Activated CD4-positive, alpha-beta T cell treated with anti-CD3 and anti-CD28 coated beads for 24 hours (primary cell): ENCODE measurements at places on chromosomes 13 and 19.

DNA sequence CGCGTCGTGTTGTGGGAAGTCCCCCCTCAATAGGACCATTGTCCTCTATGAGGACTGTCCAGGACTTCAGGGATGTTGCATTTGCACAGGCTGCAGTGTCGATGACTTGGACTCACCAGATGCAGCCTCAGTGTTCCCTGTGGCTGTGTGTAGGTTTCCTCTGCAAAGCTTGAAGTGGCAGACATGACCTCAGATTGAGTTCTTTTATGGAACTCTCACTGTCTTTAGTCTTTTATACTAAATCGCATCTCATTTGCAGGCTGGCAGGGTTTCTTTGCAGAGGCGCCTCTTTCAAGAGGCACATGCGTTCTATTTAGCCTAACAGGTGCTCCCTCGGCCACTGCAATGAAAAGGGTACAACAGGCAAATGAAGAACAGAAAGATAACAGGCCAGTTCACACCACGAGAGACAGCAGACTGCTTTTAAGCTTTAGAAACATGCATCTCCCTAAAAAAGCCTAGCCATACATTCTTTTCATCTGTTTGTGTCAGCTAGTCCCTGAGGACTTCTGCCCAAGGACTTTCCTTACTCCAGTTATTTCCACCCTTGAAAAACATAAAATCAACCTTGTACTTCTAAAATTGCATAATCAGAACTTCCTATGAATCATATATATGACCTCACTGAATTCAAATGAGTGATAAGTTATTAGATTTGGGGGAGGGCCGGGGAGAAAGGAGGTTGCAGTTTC is 118.4 kb downstream of the RAB20 start:
- no peak for DNase-seq

DNA sequence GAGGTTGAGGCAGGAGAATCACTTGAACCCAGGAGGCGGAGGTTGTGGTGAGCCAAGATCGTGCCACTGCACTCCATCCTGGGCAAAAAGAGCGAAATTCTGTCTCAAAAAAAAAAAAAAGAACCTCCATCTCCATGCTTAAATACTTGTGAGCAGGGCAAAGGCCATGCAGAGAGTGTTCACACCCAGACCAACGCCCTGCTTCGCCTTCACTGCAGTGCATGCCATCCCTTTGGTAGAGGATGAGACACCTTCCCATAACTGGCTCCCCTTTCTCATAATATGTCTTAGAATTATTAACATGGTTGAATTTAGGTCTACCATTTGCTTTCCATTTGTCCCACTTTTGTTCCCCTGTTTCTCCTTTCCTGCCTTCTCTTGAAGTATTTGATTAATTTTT is 15.4 kb downstream of the BBC3 start:
- no peak for DNase-seq

DNA sequence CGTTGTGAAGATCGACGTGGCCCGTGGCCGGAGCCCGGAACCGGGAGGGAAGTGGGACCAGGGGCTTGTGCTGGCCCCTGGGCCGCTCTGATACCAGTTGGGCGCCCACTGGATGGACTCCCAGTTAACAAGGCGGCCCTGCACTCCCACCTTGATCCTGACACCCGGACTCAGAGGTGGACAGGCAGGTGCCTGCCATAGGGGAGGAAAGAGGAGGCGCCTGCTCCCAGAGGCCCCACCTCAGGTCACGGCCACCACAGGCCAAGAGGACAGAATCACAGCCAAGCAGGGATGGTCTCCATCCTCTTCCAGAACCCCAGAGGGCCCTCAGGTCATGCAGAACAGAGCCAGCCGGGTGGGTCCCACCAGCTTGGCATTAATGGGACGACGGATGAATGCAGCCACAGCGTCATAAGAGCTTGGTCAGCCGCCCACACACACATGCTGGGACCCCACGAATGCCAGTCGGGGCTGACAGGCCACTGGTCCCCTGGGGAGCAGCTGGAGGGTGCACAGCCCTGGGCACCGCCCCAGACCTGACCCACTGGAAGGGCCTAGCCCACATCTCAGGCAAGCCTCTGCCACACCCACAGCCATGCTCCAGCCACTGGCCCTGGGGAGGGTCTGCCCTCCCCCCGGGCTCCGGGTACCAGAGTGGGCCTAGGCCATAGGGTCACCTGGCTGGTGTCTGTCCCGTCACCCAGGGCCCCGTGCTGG is 9.6 kb upstream of the KLF16 start:
- no peak for DNase-seq

GRCh38 chr13:100399455-100399854 is 189.1 kb downstream of the GGACT start:
- DNase-seq, result no peak

- DNase-seq, result no peak
Observed at GRCh38 chr19:29378543-29379080, 147.2 kb upstream of the VSTM2B start.

DNA sequence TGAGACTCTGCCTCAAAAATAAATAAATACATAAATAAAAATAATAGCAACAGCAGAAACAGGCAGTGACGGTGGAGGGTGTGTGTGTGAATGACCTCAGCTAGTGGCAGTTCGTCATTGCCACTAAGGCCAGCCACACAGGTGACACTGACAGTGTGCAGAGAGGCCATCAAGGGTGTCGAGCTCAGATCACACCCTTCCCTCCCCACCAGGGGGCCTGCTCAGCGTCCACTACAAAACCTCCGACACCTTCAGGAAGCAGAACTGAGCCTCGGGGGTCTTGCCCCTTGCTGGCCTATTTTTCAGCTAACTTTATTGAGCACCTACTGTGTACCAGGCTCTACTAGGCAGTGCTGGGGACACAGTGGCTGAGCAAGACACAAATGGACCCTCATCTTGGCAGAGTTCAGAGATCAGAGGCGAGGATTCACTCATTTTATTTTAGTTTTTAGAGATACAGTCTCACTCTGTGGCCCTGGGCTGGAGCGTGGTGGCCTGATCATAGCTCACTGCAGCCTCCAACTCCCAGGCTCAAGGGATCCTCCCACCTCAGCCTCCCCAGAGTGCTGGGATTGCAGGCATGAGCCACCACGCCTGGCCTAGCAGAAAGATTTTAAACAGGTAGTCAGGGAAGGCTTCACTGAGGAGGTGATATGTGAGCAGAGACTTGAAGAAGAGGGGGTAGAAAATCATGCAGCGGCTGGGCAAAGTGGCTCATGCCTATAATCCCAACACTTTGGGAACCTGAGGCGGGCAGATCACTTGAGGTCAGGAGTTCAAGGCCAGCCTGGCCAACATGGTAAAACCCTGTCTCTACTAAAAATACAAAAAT is 30.3 kb upstream of the SEMA6B start:
- no peak for DNase-seq

GRCh38 chr13:70714993-70715392 is 606.7 kb upstream of the KLHL1 start:
- DNase-seq, result no peak

GRCh38 chr19:7622933-7623685 is 6.2 kb downstream of the XAB2 start:
- DNase-seq, result no peak

GRCh38 chr19:1177322-1178114 is 3.5 kb upstream of the SBNO2 start:
- DNase-seq, result no peak

- peak; percentile 80 for DNase-seq
Observed at GRCh38 chr13:46552889-46553520, at the start of gene LRCH1. LRCH1 (plus strand) TSS chr13:46553170; CDS start chr13:46553397, 227 bp downstream.

DNA sequence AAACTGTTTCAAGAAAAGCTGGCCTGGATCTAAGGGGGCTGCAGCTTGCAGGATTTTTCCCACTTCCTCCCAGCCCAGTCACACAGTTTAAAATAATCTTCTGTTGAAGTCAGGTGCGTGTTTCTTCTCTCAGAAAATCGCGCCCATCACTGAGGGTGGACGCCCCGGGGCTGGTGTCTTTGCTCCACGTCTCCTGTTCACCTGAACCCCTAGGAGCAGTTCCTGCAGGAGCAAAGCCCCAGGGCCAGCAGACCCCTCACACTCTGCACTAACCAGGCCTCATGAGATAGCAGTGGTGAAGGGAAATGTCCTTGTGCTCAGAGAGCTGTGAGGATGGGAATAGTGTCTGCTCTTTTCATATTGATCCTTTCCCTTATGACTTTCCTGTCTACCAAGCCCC is 920 bp upstream of the SIGLEC7 start:
- no peak for DNase-seq

DNA sequence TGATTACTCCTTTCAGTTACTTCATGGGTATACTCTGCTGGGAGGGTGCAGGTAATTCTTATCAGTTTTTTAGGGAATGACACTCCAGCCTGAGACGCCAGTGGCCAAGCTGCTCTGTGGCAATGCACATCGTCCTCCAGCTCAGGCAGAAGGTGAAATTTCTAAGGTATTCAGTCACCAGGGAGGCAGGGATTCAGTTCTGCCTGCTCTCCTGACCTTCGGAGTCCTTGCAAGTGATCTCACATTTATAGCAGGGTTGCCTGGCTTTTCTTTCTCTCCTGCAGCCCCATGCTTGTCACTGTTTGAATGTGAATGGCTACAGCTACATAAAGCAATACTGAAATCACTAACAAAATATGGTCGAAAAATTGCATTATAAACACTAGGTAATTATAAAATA is 1447.5 kb downstream of the EFNB2 start:
- no peak for DNase-seq

- peak; percentile 49 for DNase-seq
Observed at GRCh38 chr19:46000491-46001246, 5.4 kb downstream of the CCDC61 start.

- no peak for DNase-seq
Observed at GRCh38 chr19:34300380-34300779, 46.0 kb downstream of the GARRE1 start.

GRCh38 chr13:90416519-90416918 is 931.0 kb upstream of the MIR17HG start:
- no peak for DNase-seq

DNA sequence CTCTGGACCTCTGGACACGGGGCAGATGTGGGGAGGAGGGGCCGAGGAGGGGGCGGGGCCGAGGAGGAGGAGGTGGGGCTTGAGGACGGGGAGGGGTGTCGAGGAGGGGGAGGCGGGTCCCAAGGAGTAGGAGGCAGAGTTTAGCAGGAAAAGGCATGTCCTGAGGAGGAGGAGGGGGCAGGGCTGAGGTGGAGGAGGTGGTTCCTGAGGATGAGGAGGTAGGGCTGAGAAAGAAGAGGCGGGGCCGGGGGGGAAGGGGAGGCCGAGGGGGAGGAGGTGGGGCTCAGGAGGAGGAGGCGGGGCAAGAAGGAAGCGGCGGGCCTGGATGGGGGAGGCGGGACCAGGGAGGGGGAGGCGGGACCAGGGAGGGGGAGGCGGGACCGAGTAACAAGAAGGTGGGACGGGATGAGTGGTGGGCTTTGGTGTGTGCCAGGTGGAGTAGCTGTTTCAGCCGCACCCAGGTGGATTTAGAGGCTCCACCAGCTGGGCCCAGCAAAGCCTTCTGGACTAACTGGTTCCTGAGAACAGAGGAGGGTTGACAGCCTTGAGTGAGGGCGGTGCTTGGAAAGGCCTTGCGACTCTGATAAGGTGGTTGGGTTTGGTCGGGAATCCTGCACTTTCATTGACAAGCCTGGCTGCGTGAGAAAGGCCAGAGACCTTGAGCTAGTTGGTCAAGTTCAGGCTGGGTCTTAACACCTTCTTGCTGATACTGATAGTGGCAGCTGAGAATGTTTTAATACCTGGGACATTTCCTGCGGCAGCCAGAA is 7.7 kb downstream of the TECR start:
- no peak for DNase-seq

DNA sequence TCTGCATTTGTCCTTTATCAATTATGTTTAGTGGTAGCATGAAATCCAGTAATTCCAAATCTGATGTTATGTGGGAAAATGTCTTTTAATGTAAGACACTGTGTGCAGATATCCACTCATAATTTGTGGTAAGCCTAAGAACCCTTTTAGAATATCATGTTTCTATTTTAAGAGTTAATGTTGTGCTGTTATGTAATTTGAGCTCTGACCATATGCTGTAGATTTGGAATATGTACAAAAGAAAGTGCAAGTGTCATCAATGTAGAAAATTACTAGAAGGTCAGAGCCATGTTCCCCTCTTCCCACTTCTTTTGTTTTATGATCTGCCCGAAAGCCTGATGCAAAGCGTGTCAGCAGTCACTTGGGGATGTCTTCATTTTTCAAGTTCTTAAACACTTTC is 44.5 kb downstream of the SCEL start:
- DNase-seq, result no peak

DNA sequence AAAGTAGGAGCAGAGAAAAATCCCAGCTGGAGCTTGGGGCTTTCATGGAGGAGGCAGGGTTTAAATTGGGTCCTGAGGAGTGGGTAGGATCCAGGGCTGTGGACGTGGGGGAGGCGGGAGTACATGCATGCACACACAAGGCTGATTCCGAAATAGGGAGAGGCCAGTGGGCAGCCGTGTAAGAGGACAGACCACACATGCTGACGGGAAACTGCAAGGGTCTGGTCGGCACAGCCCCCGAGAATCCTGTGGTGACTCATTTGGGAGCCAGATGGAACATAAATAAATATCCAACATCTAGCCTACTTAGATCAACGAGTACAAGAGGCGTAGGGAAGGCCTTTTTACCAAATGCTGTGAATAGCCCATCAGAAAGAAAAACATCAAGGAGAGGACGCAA is 216.3 kb upstream of the ZNF507 start:
- DNase-seq, result no peak

- DNase-seq, result no peak
Observed at GRCh38 chr13:101730420-101731000, 278.0 kb downstream of the ITGBL1 start.

DNA sequence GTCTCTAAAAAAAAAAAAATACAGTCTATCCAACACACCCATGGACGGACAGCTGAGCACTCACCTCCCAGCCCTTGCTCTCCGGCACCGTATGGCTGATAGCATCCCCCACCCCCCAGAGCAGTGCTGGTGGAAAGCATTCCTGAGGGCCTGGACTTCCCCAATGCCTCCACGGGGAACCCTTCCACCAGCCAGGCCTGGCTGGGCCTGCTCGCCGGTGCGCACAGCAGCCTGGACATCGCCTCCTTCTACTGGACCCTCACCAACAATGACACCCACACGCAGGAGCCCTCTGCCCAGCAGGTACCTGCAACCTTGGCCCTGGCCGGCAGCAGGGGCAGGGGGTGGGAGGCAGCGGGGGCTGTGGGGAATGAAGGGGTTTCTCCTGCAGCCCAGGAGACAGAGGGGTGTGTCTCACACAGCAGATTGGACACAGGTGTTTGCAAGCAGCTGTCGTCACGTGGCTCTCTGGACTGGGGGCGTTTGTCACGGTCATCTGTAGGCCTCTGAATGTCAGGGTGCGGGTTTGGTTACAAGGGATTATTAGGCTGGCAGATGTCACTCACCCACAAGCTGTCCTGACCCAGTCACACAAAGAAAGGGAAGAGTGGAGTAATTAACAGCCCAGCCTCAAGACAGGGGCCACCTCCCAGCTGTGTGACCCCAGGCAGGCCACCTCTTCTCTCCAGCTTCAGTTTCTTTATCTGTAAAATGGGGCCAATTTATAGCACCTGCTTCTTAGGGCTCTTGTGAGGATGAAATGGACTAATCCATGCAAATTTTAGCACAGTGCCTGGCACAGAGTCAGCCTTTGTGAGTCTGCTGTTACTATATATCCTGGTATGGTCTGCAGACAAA is 19.3 kb downstream of the PLD3 start:
- DNase-seq, result no peak

GRCh38 chr13:40102360-40102727 is 446.9 kb downstream of the COG6 start:
- no peak for DNase-seq

- no peak for DNase-seq
Observed at GRCh38 chr19:48095612-48096175, 14.9 kb downstream of the PLA2G4C start.
